Skin of body (tissue), 3 donors: ENCODE measurements at places on chromosomes 11 and 22. TPM values are rescaled to one million over a fixed set of nuclear protein-coding genes. Genes with fewer than 3 reads are reported as not detected.

The TLCD5 gene
- total RNA-seq: 6.7 TPM

The OR5T3 gene
- not detected for total RNA-seq

- DNase-seq: no peak
Measured at GRCh38 chr11:59380263-59381059, 21.8 kb downstream of the OR5AN1 start.

The C11orf52 gene
- total RNA-seq: 1.4 TPM

GRCh38 chr11:102879801-102880200 lies 5.0 kb upstream of the MMP12 start:
- DNase-seq: no peak

The BACE1 gene
- total RNA-seq: 13.7 TPM

- no peak for DNase-seq
Measured at GRCh38 chr22:24420072-24420976, 7.1 kb upstream of the ADORA2A start.

- DNase-seq: no peak
Measured at GRCh38 chr11:126819194-126819593, 181.4 kb downstream of the KIRREL3 start.

DNA sequence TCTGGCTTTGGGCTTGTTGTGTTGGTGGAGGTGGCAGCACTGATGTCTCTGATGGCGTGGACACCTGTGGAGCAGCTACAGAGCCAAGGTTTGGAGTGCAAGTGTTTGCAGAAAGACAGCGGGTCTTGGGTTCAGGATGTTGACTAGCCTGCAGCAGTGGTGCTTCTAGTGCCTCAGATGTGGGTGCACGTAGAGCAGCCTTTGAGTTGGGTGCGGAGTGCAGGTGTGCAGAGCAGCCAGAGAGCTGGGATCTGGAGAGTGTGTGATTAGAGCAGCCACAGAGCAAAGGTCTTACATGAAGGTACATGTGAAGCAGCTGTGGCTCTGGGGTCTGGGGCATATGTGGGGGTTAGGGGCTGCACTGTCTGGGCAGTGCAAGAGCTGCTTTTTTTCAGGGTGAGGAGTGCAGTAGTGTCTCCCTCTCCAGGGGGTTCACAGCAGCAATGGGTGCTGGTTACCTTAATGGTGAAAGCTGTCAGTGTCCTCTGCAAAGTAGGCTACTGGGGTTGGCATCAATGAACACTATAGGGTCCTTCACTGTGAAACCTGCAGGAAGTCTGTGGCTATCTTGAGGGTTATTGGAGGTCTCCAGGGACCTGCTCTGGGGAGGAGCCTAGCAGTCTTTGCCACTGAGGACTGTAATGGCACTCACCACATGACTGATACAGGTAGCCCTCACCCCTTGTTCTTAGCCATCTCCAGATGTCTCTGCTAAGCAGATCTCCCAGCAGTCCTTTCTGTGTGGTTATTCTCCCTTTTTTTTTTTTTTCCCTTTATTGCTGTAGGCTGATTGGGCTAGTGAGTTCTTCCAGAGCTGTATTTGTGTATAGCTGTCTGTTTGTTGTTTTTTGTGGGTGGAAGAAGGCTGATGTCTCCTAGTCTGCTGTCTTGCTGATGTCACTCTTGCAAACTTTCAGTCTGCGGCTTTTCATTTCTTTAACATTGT lies 14.3 kb downstream of the BIRC2 start:
- no peak for DNase-seq

The FXYD2 gene
- total RNA-seq: 1.5 TPM

DNA sequence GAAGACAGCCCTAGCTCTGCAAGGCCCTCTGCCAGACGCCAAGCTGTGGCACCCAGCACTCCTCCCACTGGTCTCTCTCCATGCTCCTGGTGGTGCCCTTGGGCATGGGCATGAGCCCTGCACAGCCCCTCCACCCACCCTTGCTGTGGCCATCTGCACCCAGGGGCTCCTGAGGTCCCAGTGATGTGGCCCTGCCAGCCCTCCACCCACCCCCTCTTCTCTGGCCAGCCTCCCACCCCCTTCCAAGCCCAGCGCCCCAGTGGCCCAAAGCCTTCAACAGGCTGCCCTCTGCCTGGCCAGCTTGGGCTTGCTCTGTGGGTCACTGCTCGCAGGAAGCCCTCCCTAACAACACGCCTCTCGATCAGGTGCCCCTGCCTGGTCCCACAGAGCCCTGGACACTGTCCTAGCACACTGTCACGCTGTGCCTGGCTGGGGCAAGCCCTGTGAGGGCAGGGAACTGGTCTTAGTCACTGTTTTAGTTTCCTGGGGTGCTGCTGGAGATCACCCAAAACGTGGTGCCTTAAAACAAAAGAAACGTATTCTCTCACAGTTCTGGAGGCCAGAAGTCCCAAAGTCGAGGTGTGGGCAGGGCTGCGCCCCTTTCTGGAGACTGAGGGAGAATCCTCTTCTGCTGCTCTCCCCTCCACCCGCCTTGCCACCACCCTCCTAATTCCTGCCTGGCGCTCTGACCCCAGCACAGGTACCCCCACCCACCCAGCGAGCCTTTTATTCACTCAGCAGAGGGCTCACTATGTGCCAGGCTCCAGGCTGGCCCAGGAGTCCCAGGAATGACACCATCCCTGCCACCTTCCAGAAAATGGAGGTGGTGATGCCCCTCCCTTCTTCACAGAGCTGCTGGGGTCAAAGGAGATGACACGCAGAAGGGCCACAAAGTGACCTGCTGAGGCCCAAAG lies 14.7 kb downstream of the SULT4A1 start:
- no peak for DNase-seq

GRCh38 chr11:9852465-9852864 lies 188.6 kb downstream of the SWAP70 start:
- no peak for DNase-seq

- no peak for DNase-seq
Measured at GRCh38 chr11:111459506-111460270, 52.5 kb downstream of the BTG4 start.

- peak; percentile 49 for DNase-seq
Measured at GRCh38 chr11:76313913-76314740, 66.8 kb downstream of the THAP12 start.

- DNase-seq: no peak
Measured at GRCh38 chr11:31788085-31788484, 23.0 kb downstream of the PAX6 start.

The OR8U1 gene
- total RNA-seq: not detected

DNA sequence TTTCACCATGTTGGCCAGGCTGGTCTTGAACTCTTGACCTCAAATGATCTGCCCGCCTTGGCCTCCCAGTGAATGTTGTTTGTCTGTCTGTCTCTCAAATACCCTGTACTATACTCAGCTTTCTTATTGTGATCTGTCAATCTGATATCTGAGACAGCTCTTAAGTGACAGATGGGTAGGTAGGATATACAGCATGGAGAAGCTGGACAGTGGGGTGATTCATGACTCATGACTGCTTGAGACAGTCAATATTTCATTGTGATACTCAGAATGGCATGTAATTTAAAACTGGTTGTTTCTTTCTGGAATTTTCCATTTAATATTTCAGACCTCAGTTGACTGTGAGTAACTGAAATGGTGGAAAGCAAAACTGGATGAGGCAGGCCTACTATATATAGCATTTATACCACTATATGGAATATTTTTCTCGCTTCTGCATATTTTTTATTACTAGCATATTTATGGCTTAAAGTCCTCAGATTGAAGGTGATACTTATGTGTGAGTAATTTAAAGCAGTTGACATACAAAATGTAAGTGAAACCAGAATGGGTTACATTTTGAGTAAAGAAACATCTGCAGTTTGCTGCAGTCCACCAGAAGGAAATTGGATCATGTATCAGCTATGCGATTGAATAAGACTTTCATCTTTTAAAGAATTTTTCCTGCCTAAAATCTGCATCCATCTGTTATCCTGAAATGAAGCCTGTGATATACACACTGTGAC lies 22.3 kb downstream of the ARHGAP42 start:
- DNase-seq: peak; percentile 50

The FAM89B gene
- 9.8 TPM for total RNA-seq

DNA sequence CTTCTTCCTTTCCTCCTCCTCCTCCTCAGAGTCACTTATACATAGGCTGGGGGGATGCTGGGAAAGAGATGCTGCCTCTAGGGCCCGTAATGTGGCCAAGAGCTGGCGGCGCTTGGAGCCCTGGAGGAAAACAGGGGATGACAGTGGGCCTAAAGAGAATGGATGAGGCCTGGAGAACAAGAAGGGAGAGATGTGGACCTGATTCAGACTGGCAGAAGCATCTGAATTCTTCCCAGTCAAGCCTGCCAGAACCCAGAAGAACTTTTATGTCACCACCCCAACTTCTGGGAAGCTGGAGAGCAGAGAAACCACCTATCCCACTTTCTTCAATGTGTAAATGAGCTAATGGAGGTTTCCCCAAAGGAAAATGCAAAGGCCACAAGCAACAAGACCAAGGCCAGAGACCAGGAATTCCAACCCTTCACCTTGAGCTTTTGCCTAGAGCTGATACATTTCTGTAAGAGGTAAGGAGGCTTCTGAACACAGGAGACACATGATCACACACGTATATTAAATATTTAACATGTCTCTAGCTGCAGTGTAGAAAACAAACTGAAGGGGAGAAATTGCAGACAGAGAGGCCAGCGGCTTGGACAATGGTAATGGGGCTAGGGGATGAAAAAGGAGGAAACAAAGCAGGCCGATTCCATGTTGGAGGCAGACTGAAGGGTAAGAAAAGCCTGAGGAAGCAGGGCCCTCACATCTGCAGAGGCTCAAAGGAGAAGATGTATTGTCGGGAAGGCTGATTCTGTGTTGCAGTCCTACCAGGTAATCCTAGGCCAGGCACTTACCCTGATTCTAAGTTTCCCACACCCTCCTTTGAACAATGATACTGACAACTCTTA lies 1.1 kb downstream of the RRP8 start:
- no peak for DNase-seq

The TESMIN gene
- 1.1 TPM for total RNA-seq

- DNase-seq: no peak
Measured at GRCh38 chr11:102307727-102308038, 9.6 kb upstream of the BIRC3 start.

DNA sequence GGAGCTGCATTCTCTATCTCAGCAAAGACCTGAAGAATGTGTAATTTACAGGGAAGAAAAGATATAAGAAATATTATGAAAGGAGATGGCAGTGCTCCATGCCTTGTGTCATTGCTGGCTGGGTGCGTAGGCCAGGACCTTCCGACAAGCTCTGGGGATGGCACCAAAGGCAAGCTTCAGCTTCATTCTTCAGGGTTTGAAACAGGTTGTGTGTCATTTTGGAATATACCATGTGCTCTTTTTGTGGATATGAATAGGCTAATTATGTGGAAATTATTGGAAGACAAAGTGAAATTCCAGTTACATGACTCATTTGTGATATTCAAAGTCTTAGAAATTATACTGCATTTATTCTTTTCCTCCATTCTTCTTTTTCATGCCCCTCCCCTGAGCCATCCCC lies 5.7 kb upstream of the KIRREL3 start:
- DNase-seq: no peak

The SUSD2 gene
- total RNA-seq: 0.99 TPM

The AGBL2 gene
- 1.1 TPM for total RNA-seq

DNA sequence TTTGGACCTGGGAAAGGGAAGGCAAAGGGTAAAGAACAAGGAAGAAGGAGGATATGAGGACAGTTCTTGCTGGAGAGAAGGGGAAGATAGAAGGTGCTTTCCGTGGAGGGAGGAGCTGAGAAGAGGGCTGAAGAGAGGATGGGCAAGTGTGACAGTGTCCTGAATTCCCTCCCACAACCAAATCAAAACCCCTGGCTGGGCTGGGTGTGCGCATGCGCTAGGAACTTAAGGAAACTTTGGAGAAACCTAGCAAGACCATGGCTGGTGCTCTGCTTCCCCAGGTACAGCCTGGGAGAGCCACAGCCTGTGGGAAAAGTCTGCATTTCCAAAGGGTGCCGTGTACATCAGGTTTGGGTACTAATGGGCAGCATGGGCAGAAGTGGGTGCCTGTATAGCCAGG lies 29.0 kb upstream of the FJX1 start:
- no peak for DNase-seq

DNA sequence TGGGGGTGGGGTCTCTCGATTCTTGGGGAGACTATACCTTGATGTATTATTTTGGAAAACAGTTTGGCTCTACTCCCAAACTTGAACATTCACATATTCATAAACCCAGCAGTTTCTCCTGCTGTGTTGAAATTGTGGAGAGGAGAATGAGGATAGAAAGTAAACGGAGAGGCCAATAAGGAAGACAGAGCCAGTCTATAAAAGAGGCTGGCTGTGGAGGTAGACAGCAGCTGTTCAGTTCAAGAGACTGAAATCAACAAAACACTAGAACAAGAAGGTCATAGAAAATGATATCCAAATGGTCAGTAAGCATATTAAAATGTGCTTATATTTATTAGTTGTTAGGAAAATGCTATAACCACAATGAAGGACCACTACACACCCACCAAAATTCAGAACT lies 1.9 kb upstream of the MOGAT2 start:
- no peak for DNase-seq

DNA sequence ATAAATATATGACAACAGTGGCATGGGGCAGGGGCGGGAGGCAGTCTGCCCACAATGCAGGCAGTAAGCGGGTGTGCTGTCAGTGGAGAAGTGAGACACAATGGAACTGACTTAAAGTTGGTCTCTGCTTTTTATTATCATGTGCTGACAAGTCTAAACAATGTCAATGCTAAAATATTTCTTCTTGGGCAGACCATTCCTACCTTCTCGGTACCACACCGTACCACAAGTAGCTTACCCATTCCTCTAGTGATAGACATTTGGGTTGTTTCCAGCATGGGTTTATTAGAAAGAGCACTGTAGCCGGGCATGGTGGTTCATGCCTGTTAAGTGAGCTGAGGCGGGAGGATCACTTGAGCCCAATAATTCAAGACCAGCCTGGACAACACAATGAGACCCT lies 2.6 kb upstream of the CHADL start:
- no peak for DNase-seq

DNA sequence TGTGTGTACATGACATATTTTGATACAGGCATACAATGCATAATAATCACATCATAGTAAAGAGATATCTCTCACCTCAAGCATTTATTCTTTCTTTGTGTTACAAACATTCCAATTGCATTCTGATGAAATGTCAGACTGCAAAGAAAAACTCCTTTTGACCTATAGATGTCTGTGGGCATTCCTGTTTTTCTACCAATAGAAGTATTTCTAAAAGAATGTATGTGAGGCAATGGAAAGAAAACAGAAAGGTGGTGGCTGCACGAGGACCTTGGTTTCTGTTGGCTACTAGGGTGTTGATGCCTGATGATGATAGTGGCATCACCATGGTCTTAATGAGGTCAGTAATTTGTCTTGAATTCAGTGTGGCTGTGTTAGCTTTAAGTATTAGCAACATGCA lies 137.0 kb upstream of the ANO3 start:
- no peak for DNase-seq

- DNase-seq: no peak
Measured at GRCh38 chr11:102302241-102302640, 15.0 kb upstream of the BIRC3 start.

The RBM4B gene
- total RNA-seq: 21.5 TPM

- DNase-seq: peak; percentile 9
Measured at GRCh38 chr11:6438979-6439571, 1.7 kb downstream of the HPX start.

DNA sequence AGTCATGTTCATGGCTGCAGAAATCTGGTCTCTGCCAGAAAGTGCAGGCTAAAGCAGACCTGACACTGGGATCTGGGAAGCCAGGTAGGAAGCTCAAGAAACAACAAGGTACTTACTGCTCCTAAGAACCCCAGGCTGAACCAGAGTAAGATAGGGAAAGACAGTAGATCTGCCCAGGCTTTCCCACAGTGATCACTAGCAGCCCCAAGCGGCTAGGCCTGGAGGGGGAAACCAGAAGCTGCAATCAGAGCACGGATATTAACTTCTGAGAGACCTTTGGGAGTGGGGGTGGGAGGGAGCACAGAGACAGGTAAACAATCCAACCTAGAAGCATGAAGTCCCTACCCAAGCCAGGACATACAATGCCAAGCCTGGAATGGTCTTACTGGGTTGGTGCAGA lies 135.2 kb upstream of the C11orf58 start:
- no peak for DNase-seq

The DEPDC7 gene
- 6.0 TPM for total RNA-seq
